AG10803 (cell line): ENCODE measurements at places on chromosomes 2 and 18.
A peak's percentile ranks its signal among the peaks of the same experiment; 100 is the strongest.

DNA sequence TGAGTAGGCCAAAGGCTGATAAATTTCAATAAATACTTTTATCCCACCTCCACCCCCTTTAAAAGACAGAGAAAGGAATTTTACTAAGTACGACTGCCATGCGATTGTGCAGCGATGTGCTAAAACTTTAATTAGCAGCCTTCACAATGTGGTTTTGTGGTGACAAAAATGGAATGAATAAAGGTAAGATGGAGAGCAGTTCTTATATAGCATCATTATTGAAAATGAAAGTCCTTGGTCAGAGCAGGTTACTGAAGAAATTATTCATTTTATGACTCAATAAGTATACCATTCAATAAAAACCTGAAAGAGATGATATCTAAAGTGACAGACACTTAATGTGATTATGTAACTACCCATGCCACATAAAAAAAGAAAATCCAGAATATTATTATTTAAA lies 33.2 kb upstream of the MTIF2 start:
- DNase-seq: no peak

GRCh38 chr18:49123431-49123830 lies 172.7 kb upstream of the SMAD7 start:
- no peak for DNase-seq

DNA sequence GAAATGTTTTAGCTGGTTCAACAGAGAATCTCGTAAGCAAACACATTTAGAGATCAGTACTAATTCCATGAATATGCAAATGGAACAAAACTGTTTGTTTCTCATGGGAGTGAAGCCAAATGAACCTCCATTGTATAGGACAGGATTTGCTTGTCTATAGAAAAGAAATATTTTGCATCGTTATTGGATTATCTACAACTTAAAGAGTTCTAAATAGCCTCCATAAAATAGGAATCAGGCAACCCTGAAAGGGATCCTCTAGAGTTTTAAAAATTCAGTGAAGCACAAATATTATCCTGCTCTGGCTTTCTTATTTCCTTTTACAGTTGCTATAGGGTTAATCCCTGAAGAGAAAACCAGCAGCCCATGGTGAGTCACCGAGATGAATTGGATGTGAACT lies 378.4 kb upstream of the NRXN1 start:
- DNase-seq: no peak

- DNase-seq: no peak
Observed at GRCh38 chr18:74012954-74013630, 134.5 kb downstream of the FBXO15 start.

DNA sequence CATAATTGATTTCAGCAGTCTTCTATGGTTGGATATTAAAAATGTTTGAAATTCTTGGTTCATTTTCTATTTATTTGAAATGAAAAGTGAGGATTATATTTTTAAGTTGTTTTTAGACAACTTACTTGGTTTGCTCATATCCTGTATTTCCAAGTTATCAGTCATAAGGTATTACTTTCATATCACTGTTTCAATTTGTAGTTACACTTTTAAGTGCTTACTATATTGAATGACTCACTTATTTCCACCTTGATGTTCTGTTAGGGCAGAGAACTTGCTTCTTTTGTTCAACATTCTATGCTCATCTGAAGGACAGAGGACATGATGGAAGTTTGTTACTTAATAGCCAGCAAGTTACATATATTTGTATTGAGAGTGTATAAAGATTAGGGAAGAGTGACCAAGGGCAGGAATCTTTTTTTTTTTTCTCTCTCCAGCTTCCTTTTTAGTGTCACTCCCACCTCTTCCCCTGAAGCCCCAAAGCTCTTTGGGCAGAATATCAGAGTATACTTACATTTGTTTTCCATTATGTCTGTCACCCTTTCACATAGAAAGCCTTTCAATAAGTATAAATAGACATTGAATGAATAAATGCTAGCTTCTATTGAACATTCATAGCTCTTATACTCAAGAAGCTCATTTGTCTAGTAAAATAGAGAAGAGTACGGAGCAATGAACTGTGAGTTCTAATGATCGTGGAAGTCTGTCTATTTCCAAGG lies 28.1 kb downstream of the PIK3C3 start:
- DNase-seq: no peak

DNA sequence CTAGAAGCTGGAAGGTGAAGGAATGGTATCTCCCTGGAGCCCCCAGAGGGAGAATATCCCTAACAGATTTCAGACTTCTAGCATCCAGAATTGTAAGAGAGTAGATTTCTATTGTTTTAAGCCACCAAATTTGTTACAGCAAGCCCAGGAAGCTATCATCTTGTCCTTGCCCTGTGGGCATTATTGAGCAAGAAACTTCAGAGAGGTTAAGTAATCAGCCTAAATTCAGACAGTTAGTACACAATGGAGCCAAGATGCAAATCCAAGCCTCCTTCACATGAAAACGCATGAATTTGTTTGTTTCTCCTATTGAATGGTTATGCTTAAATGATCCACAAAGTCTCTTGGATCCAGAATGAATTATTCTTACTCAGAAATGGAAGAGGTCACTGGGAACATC lies 55.2 kb upstream of the TRIB2 start:
- peak; percentile 6 for DNase-seq

DNA sequence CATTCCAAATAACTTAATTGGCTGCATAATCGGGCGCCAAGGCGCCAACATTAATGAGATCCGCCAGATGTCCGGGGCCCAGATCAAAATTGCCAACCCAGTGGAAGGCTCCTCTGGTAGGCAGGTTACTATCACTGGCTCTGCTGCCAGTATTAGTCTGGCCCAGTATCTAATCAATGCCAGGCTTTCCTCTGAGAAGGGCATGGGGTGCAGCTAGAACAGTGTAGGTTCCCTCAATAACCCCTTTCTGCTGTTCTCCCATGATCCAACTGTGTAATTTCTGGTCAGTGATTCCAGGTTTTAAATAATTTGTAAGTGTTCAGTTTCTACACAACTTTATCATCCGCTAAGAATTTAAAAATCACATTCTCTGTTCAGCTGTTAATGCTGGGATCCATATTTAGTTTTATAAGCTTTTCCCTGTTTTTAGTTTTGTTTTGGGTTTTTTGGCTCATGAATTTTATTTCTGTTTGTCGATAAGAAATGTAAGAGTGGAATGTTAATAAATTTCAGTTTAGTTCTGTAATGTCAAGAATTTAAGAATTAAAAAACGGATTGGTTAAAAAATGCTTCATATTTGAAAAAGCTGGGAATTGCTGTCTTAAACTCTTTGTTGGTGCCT lies 1.4 kb downstream of the PCBP1 start:
- no peak for DNase-seq

DNA sequence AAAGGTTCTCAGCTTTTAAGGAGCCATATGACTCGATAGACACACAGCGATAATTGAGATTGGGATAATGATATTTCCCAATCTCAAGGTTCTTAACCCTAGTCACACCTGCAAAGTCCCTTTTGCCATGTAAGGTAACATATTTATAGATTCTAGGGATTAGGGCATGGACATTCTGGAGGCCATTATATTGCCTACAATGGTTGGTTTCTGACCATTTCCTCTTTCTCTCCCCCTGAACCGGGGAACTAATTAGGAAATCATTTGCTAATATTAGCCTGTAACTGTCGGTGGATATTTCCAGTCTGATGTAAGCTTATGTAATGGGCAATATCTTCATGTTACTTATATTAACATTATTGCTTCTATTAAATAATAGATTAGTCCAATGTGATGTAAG lies 40.8 kb upstream of the ARHGAP15 start:
- no peak for DNase-seq

- no peak for DNase-seq
Observed at GRCh38 chr2:233234264-233234663, 17.2 kb upstream of the ATG16L1 start.

- no peak for DNase-seq
Observed at GRCh38 chr2:49286045-49286444, 131.7 kb upstream of the FSHR start.

DNA sequence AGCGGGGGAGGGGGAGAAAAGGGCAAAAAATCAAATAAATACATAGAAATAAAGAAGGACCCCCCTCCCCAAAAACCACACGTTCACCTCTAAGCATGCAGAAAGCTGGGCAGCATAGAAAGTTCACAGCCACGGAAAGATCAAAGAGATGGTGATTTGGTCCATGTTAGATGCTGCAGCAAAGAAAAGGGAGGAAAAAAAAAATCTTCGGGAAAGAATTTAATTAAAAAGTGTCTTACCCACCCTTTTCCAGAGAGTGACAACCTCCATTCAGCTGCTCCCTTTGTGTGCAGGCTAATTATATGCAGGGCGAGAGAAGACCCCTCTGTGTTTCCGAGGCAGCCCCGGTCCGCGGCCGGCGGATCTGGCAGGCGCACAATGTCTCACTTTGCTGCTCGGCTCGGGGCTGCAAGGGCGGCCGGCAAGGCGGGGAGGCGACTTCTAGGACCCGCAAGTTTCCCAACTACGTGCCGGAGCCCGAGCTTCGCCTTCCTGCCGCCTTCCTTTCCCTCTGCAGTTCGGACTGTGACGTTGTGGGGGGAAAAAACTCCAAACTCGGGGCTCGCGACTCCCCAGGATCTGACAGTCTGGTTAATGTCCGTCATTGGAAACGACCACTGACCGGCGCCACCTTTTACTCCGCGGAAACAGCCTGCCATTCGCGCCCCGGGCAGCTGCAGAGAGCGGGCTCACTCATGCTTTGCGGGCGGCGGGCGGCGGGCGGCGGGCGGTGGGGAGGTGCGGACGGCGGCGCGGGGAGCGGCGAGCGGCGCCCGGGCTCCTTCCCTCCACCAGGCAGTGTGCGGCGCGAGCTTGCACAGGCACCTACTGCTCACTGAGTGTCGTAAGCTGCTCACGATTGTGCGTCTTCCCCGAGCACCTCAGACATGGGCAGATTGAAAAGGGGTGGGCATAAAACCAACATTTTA lies at the start of gene LRRTM1:
LRRTM1 (minus strand) TSS at position 844 of the 929 bp plus-strand sequence. CDS start 933 bp downstream, outside the sequence.
- no peak for DNase-seq

DNA sequence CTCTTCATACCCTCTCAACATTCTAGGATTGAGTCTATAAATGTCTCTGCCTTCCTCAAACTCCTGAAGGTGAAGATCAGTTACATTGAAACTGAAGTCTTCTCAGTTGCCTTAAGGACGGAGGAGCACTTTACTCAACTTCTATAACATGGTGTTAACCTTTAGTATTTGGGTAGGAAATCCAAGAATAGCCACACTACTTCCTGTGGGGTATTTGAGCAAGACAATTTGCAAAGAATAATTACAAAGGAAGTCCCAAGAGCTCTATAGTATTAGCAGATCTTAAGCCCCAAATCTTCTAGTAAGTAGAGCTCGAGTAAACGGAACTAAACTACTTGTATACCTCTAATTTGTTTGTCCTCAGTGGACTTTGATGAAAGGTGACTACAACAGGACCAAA lies 80.9 kb downstream of the SP100 start:
- DNase-seq: no peak

DNA sequence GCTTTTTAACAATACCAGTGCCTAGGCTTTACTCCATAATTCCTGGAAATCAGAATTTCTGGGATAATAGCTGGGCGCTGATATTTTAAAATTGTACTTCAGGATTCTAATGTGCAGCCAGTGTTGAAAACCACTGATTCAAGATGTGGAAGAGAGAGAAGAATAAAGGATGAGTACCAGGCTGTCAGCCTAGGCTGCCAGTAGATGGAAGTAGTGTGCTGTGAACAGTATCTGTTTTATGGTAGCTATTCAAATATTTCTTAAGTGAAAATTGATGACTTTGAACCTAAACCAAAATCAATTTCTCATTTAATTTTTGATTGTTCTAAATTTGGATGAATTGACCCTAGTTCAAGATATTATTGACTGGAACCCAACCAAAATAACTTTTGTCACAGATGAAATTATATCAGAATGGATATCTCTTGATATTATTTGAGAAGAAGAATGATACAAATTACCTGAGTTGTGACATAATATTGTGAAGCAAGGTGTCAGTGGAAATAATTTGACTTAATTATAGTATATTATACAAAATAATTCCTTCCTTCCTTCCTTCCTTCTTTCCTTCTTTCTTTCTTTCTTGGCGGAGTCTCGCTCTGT lies 88.0 kb downstream of the COMMD1 start:
- peak; percentile 58 for DNase-seq

GRCh38 chr2:23427976-23428375 lies 43.0 kb downstream of the KLHL29 start:
- DNase-seq: no peak

GRCh38 chr18:57923611-57924010 lies 120.4 kb upstream of the NEDD4L start:
- no peak for DNase-seq

DNA sequence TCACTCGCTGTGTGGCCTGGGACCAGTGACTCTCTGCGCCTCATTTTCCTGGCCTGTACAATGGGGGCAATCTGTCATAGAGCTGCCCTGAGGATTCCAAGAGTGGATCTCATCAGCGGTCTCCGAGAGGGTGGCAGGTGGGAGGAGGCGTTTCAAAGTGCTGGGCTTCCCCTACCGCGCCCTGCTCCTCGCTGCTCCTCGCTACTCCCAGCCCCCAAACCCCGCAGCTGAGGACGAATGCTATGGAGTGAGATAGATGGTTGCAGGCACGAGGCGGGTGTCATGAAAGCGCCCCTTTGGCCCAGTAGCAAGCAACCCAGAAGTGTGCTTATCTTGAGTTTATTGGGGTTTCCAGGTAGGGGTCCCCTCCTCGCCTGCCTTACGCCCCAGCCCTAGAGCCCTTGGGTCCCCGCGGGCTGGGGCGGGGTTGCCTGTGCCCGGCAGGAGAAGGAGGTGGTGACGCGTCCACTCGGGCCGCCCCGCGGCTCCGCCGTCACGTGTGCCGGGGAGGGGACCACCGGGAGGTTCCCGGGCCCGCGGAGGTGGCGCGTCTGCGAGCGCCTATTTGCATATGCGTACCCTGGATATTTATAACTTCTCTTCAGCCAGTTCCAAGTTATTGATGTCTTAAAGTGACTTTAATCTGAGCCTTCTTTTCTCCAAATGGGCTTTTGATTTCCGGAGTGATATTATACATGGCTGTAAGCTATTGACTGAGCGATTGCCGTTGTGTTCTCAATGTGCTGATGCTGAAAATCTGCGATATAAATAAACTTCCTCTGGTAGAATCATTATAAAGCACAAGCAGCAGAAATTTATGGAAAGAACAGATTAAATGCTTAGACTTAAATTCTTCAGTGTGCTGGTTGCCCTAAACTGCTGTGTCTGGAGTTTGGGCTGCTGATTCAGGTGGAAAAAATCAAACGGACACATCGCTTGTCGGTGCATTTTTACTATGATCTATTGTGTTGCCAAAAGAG lies 263.7 kb downstream of the ATAD2B start:
- DNase-seq: no peak

- no peak for DNase-seq
Observed at GRCh38 chr2:106039634-106040315, 154.3 kb downstream of the UXS1 start.

- DNase-seq: no peak
Observed at GRCh38 chr2:106812383-106812782, 73.6 kb downstream of the ST6GAL2 start.

DNA sequence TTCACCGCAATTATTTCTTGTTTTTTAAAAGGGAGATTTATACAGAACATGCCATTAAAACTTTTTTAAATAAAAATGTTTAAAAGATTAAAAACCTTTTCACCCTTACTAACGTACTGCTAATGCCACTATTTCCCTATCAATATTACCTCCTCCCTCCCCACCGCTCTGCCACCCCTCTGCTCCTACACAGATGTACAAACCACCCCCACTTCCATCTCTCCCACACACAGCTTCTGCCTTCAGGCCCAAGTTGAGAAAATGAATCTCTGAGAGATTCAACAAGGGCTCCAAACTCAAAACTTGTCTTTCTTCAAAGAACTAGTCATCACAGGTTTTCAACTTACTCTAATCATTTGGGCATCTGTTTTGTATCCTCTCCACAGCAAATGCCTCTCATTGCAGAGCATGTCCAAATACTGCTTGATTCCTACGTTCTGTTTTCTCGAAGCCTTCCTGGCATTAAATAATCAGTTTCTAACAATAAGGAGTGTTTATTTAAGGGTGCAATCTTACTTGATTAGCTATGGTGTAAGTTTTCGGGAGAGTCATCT lies 32.1 kb downstream of the FARSB start:
- DNase-seq: no peak
